ENCODE measurements at places on chromosomes 5 and 9.
A peak's percentile ranks its signal among the peaks of the same experiment; 100 is the strongest.

- no peak for DNase-seq
Measured at GRCh38 chr5:180119031-180119902, 47.7 kb upstream of the RNF130 start.

DNA sequence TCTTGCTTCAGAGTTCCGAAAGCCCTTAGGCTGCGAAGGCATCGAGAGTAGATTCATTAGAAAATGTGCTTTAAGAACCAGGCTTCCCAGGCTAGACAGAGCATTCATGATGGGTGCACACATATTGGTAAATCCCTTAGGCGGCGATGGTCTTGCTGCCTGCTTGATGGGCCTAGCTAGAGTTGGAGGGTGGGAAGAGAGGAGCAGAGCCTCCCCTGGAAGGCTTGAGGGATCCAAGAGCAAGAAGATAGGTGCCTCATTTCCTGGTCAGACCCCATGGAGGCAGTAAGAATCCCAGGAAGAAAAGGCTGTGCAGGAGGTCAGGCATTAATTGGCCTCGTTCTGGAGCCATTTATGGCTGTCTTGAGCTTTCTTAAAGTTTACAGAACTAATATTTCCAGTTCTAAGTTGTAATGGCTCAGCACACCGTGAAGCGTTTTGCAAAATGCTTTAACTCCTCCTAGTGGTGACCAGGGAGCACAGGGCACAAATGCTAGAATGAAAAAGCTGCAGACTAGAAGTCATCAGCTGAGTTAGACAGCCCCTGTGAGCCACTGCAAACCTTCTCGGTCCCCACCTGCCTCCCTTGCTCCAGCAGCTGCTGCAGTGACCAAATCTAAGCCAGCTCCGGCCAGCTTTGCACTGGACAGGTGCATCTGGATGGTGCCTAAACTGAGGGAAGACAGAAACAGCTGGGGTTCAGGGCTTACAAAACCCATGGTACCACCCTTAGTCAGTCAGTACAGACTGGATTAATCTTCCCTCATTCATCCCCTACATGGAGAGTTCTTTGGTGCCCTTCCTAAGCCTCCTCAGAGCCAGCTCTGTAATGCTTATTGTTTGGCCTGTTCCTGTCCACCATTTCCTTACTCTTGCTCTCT, 14.7 kb downstream of the SLC45A2 start:
- no peak for DNase-seq

DNA sequence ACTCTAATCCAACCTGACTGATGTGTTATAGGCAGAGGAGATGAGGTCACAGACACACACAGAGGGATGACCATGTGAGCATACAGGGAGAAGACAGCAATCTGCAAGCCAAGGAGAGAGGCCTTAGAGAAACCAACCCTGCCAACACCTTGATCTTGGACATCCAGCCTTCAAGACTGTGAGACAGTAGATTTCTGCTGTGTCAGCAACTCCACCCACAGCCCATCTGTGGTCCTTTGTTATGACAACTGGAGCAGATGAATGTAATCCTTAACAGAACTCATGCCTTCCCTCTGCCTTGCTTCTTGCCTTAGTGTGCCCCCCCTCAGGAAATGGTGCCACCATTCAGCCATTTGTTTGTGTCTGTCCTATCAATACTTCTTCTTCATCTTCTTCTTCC, 107.4 kb downstream of the NXNL2 start:
- no peak for DNase-seq

DNA sequence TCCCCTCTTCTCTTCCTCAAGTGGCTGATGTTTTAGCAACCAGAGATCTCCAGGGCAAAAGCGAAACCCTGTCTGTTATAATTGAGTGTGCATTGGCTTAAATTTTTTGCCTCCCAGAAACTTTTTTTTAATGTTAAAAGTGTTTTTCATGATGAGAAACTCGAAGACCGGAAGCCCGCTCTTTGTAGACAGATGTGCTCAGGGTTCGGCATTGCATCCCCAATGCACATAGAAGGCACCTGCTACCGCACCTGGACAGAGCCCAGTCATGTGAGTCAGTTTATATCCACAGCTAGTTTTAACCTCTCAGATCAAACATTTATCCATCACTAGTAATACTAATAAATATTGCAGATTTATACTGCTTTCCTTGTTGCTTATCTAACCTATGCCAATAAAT, 19.5 kb upstream of the NADK2 start:
- no peak for DNase-seq

DNA sequence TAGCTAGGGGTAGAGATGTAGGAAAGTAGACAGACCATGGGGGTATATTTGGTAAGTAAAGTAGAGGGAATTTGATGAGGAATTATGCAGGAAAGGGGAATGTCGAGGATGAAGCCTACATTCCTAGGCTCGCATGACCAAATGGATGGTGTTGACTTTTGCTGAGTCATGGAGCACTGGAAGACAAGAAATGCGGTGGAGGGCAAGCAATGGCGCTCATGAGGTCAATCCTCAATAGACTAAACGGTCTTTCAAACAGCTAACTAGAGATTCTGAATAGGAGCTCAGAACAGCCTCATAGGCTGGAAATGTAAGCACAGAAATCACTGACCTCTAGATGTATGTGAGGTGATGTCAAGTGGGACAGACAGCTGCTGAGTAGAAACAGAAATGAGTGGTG, 50.7 kb upstream of the FST start:
- no peak for DNase-seq

DNA sequence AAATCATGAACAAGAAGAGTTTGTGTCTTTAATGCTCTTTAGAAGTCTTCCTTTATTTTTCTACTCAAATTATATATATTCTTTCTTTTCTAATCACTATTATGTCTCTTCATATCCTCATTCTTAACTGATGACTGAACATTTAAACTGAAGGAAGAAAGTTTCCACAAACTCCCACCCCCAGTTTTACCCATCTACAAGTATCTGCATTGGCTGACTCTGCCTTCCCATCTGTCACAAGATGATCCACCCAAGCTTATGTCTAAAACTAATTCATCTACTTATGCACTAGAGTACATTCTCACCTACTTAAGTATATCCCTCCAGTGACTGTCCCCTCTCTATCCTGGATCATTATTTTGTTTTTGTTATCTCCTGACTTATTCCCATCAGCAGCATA, 344.5 kb downstream of the PRR16 start:
- DNase-seq: no peak

DNA sequence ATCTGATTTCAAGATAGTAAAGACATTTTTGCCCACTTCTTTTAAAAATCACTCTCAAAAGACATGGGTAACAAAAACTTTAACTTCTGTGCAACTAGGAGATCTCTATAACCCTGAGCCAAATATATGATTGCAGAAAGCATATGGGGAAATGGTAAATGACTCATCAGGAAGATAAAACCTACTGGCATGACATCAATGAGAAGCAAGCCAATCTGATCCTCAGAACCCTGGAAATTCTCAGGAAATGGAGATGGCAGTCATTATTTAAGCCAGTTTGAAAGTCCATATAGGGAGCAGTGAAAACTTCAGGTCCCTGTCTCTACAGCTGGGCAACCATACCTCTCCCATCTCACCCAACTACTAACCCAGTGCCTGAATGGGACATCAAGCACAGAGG, 249.7 kb upstream of the NREP start:
- DNase-seq: no peak

GRCh38 chr5:4945296-4945695, 194.8 kb upstream of the ADAMTS16 start:
- no peak for DNase-seq

DNA sequence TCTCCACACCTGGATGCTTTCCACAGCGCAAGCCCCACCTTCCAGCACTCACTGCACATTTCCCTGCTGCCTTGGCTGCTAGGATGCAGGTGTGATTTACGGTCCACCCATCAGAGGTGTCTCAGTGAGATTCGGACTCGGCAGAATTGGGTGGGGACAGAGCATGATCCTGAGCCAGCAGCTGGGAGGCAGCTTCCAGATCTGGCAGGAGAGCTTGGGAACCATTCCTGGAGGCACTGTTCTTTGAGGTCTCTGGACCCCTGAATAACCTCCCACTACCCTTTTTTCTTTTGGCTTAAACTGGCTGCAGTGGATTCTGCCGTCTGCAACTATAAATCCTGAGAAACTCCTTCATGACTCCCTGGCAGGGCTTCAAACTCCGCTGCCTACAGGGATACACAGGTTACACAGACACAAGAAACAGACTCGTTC, 99.6 kb upstream of the PHYKPL start:
- DNase-seq: no peak

- no peak for DNase-seq
Measured at GRCh38 chr5:121981254-121981653, 19.5 kb downstream of the SRFBP1 start.

- DNase-seq: peak; percentile 22
Measured at GRCh38 chr5:151174612-151175101, 17.1 kb upstream of the ANXA6 start.

- DNase-seq: no peak
Measured at GRCh38 chr9:2155966-2156365, 140.8 kb downstream of the SMARCA2 start.

- DNase-seq: no peak
Measured at GRCh38 chr9:123418052-123418430, 62.0 kb downstream of the CRB2 start.

DNA sequence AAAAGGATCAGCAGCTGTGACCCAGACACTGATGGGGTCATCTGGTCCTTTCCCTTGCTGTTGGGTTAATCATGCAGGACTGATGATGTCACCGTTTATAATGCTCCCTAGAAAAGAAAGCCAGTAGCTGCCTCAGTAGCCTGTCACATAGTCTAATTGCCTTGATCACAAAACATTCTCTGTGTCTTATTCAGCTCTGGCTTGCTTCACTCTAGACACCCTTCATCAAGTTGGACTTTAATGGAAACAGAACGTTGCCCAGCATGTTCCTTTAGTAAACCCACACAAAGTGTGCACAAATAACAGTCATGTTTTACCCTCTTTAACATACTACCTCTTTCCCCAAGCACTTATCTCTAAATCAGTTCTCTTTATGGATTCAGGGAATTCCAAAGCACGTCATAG, 170.8 kb downstream of the SGCD start:
- DNase-seq: no peak

- no peak for DNase-seq
Measured at GRCh38 chr5:108387758-108388157, 5.9 kb upstream of the FBXL17 start.

DNA sequence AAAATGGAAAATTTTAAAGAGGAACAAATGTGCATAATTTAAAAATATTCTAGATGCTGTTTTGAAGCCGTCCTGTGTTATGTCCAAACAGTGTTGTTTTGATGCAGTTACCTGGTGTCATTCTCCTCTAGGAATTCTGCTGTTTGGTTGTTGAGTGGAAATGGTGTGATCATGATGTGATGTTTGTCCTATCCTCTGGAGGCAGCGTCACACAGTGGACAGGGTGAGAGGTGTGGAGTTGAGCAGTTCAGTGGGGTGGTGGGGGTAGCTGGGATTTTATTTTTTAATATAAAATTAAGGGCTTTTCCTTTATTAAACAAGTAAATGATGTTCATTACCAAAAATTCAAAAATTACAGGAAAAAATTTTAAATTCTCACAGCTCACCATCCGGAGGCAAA, 31.2 kb downstream of the PRDM6 start:
- no peak for DNase-seq

DNA sequence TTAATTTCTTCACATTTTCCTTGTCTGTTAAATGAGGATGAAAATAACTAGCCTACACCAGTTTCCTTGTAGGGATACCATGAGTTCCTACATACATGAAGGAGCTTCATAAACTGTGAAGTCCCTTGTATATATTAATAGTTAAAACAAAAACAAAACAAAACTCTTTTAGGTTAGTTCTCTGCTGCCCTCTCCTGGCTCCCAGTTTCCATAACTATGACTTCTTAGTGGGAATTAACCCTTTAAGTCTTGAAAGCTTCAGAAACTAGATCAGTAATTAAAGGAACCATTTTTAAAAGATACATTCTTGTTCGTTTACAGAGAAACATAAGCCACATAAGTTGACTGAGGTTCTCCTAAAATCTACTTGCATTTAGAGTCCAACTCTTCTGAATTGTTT, 500.0 kb upstream of the C9orf72 start:
- DNase-seq: no peak

DNA sequence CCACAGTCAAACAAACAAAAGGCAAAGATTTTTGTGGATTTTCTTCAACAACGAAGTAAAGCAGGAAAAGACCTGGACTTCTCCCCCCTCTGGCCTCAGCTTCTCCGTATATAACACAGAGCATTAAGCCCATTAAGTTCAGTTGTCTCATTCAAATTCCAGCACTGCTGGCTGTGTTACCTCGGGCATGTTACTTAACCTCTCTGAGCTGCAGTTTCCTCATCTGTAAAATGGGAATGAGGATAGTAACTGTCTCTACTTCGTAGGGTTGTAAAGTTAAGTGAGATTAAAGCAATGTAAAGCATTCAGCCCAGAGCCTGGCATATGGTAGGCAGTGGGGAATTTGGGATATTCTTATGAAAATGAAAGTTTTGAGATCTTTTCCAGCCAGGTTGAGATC, 92.7 kb upstream of the SMIM23 start:
- no peak for DNase-seq

- DNase-seq: no peak
Measured at GRCh38 chr5:158511454-158511853, 588.3 kb downstream of the EBF1 start.

Measured in NCI-H1105 (cell line).